ENCODE measurements at places on chromosomes 11 and 22.

DNA sequence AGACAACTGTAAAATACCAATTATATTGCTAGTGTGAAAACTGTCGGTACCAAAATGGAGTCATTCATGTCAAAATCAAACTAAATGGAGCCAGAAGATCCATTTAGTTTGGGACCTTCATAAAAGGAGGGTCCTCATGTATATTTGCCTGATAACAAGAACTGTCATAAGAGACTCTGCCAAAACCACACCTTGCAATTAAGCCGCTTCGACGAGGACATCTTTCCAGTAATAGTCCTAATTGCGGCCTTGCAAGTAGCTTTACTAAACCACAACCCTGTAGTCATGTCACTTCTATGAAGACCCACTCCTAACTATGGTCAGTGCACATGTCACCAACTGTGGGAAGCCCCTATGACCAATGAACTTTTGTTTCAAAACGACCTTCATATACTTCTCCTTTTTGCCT lies 9.4 kb downstream of the UBQLN3 start:
- DNase-seq = no peak

DNA sequence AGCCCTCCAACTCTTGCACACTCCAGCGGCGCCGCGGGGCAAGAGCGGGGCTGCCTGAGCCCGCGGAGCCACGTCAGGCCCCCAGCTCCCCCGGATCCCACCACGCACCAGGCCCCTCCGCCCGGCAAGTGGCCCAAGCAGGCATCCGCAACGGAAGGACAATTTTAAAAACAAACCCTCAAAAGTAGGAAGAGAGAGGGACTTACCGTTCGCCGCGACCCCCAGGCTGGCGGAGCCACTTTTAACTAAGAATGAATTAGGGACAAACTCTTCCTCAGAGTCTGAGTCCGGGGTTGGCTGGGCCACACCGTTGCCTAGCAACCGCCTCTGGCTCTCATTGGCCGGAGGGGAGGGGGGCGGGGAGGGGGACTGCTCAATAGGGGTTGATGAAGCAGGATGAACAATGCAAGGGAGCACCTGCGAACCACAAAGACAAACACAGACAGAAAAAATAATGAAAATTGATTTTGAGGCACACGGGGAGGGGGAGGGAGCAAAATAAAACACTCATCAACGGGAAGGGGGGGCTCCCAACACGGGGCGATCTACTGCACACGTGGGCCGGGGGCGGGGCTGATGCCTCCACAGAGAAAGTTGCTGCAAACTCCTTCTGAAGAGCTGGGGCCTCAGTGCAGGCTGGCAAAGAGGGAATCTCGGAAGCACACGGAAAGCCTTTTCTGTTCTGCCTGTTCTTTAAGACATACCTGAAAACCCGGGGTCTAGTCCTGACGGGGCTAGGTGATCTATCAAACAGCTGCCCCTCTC lies 387.5 kb upstream of the NARS2 start:
- peak; percentile 42 for DNase-seq

DNA sequence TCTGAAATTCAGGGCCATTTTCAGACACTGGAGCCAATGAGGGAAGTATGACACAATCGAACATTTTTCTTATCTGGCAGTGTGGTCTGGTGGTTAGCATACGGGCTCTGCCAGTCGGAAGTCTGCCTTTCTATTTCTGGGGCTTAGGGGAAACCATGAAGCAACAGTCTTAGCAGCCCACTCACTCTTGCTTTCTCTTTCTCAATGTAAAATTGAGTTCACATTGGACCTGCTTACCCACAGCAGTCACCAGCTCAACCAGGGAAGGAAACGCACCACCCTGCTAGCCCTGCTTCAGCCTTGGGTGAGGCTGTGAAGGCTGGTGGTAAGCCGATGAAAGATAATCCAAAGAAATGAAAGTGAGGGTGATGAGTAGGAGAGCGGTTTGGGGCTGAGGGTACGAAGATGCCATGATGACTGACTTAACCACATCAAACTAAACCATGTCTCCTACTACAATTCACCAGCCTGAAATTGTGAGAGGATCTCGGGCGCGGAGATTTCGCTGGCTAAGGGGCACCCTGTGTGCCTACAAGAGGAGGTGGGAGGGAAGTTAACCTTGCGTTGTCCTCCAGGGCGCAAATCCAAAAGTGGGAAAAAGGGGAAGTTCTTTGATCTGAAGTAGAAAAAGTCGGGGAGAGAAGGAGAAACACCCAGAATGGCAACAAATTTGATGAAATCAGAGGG lies 2.0 kb upstream of the LMO2 start:
- DNase-seq = no peak

DNA sequence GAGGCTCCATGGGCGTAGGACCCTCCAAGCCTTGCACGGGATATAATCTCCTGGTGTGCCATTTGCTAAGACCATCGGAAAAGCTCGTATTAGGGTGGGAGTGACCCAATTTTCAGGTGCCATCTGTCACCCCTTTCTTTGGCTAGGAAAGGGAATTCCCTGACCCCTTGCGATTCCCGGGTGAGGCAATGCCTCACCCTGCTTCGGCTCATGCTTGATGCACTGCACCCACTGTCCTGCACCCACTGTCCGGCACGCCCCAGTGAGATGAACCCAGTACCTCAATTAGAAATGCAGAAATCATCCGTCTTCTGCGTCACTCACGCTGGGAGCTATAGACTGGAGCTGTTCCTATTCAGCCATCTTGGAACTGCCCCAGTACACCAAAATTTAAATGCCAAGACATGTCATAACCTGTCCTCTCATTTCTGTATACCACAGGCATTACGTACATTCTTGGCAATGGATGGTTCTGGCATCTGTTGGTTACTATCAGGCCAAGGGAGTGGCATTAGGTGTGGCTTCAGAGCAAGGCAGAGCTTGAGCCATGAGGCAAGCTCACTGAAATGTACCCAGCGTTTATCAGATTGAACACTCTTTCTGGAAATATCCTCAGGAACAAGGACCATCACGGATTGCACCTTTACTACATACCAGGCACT lies 95.4 kb upstream of the GALNT18 start:
- DNase-seq = no peak

GRCh38 chr11:559020-559620 lies 1.4 kb downstream of the LMNTD2 start:
- no peak for DNase-seq

- DNase-seq = no peak
Measured at GRCh38 chr11:25733777-25734176, 598.2 kb upstream of the ANO3 start.

DNA sequence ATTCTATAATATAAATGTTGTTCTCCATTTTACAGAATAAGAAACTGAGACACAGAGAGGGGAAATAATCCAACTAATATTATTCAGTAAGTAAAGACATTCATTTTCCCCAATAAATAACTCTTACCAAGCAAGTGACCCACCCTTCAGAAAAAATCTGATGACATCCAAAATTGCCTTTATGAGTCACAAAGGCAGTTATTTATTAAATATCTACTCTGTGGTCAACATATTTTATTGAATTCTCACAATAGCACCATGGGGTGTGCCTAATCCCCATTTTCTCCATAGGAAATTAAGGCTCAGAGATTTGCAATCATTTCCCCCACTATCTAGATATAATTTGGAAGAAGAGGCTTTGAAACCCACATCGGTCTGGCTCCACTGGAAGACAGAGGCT lies 161.5 kb upstream of the ISX start:
- no peak for DNase-seq

DNA sequence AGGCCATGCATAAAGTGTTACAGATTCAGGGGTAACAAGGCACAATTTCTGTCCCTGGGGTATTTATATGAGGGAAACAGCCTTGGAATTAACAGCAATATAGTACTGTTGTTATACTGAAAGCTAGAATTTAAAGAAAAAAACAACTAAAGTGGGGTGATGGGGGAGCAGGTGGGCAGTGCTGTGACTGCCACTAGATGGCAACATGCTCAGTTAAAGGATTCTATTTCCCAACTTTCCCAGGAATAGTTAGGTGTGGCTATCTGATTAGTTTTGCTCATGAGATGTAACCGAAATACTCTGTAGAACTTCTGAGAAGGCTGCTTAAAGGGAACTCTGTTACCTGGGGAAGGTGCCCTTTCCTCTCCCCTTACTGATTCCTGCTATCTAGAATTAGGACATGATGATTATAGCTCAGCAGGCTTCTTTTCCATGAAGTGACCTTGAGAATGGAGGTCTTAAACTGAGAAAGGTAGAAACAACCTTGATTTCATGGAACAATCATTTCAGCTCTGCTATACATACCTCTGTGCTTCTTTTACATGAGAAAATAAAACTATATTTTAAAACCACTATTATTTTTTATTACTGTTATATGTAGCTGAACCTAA lies 102.6 kb downstream of the RELT start:
- peak; percentile 41 for DNase-seq

DNA sequence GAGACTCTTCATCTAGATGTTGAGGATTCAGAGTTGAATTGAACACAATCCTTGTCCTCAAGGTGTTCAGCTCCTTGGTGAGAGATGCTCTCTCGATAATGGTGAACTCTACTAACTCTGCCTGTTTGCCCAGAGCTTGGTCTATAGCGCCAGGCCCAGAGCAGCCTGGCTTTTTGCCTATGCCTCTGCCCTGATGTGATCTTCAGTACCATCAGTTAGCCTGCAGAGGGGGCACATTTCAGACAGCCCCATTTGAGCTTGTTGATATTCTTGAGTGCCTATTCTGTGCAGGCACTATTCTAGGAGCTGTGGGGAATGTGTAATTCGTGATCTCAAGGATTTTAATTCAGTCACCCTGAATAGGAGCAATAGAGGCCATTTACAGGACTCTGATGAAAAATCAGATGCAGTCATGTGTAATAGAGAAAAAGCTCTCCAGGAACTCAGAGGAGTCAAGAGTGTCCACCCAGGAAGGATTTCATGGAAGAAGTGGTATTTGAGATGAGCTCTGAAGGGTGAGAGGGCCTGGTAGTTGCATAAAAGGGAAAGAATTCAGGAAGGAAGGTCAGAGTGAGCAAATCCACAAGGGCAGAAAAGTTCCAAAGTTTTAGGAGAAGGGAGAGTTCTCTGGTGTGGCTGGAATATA lies 19.3 kb downstream of the GTPBP1 start:
- peak; percentile 49 for DNase-seq

- DNase-seq = peak; percentile 79
Measured at GRCh38 chr22:31346255-31346732, at the start of gene PATZ1. PATZ1 (minus strand) TSS chr22:31346346; CDS start chr22:31345602, 744 bp downstream.

DNA sequence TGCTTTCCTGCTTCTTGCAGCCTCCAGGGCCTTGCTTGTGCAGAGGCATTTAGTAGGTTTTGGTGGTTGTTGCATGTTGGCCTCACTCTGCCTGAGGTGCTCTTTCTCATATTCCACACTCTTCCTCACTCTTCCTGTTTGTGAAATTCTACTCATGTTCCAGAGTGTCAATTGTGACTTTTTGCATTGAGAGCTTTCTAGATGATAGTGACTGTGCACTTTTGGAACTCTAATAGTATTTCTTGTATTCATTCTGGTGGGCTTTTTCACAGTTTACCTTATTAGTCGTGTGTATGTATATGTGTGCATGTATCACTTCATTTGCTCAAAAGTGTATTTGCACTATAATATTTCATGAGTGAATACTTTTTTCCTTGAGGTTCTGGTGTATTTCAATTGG lies 11.3 kb downstream of the HSD17B12 start:
- DNase-seq = no peak

GRCh38 chr22:31084811-31085492 lies 3.8 kb downstream of the SMTN start:
- peak; percentile 92 for DNase-seq

DNA sequence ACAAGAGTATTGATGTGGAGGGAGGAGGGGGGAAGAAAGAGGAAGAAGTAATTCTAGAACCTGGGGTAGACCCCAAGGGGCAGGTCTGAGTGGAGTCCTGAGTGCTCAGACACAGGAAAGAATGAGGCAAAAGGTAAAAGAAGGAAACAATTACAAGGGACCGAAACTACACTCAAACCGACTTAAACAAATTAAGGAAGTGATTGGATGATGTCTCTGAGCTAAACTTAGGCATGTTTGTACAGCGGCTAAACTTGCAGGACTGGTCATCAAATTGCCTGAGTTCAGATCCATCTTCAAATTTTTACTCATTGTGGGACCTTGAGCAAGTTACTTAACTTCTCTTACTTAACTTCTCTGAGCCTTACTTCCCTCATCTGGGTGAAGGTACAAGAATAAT lies 86.3 kb upstream of the LRRC55 start:
- no peak for DNase-seq

DNA sequence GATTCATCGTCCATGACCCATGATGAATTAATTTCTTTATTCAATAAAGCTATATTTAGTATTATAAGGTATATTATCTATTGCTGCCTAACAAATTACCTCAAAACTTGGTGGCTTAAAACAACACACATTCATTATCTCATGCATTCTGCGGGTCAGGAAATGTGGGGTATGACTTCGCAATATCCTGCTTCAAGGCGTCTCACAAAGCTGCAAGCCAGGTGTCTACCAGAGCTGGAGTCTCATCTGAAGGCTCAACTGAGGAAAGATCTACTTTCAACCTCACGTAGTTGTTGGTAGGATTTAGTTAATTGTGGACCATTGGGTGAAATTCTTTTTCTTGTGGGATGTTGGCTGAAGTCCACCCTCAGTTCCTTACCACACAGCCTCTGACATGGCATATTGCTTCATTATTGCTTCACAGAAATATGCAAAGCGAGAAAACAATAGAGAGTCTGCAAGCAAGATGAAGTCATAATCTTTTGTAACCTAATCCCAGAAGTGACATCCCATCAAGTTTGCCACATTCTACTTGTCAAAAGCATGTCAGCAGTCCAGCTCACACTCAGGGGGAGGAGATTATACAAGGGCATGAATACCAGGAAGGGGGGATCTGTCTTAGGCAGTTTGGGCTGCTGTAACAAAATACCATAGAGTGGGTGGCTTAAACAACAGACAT lies 45.1 kb downstream of the KREMEN1 start:
- no peak for DNase-seq

- no peak for DNase-seq
Measured at GRCh38 chr11:73396985-73397384, 20.8 kb downstream of the RELT start.

- no peak for DNase-seq
Measured at GRCh38 chr11:43130616-43131015, 181.2 kb upstream of the API5 start.

GRCh38 chr22:26486394-26486793 lies 2.7 kb downstream of the SRRD start:
- DNase-seq = no peak

- no peak for DNase-seq
Measured at GRCh38 chr11:100459811-100460210, 227.3 kb upstream of the ARHGAP42 start.

- DNase-seq = no peak
Measured at GRCh38 chr11:69830086-69830485, 10.9 kb upstream of the FGF3 start.

DNA sequence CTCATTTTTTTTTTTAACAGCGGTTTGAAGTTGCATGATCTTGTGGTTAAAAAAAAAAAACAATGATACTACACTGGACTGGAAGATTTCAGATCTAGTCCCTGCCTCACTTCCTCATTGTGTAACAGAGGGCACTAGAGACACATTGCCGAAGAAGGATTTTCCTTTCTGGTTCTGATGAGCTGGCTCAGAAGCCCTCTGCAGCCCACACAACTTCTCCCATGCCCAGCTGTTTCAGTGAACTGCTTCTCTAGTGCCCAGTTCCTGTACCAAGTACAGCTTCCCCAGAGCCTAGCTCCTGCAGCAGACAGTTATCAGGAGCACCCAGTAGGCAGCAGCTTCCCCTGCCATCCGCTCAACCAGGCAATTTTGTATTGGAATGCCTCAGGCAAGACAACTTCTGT lies 29.5 kb upstream of the ANO5 start:
- no peak for DNase-seq
